Thoracic aorta (tissue), 2 donors: ENCODE measurements at places on chromosomes 12 and 14. TPM values are rescaled to one million over a fixed set of nuclear protein-coding genes. Genes with fewer than 3 reads are reported as not detected.

DNA sequence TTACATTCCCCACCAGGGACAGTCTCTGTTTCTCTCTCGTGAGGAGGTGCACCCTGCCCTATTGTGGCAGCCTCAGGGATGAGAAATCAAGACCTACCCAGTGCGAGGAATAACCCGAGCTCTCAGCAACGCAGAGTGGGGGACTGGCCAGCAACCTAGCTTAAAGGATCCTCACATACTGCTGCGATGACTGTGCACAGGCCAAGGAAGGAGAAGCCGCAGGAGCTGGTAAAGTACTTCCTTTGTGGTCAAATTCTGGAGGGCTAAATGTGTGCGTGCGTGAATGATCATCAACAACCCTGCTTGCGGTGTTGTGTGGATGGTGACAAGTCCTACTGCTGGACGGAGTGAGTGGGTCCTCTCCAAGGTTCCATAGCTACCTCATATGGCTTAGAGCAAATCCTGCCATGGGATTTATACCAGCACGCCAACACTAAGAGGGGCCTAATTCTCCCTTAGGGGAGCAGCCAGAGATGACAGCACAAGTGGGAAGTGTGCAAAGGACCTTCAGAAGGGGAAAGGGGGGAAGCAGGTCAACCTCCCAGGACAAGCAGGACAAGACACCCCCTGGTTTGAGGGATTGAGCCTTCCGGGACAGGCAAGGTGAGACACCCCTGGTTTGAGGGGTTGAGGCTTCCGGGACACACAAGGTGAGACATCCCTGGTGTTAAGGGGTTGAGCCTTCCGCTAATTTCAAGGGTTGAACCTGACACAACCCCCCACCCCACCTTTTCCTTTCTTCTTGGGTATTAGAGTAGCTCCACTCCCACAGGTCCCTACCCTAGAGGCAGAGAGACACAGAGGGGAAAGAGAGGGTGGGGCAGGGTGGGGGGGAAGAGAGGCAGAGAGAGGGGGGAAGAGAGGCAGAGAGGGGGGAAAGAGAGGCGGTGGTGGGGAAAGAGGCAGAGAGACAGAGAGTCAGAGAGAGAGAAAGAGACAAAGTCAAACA is 58.8 kb upstream of the AP4S1 start:
- no peak for DNase-seq

GRCh38 chr14:54177641-54178621 is 218.9 kb upstream of the CDKN3 start:
- DNase-seq = no peak

The TAS2R7 gene
- not detected for total RNA-seq

- no peak for DNase-seq
These were observed 755.4 kb downstream of the SLC6A15 start for GRCh38 chr12:84157170-84157569.

DNA sequence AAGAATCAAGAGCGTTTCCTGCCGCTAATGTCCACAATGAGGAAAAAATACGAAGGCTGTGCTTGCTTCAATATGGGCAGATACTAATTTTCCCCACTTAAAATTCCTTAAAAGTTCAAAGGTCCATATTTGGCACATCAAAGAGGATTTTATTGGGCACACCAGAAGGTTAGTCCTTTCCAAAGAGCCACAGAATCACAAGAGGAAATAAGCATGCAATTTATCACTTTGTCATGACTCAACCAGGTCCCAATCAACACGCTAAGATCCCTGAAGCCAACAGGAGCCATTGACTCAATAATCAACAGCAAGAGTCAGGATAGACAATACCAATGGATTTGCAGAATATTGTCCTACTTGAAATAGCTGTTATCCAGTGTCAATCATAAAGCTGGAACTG is 80.6 kb downstream of the MAP1LC3B2 start:
- no peak for DNase-seq

DNA sequence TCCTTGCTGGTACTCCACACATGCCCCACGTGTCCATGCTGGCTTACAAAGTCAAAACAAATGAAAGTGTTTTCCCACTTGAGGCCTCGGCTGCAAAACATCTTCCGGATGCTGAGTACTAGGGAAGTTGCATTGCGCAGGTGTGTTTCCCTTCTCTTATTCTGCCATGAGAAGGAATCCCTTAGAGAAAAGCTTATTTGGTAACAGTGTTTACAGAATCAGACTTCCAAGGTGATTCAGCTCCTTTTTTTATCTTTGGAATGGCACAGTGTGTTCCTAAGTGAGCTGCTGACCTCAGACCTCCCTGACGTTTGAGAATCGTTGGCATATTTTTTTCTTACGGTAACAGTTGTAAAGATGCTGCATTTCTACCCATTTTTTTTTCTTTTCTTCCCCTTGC is 211.3 kb downstream of the ESR2 start:
- DNase-seq = no peak

DNA sequence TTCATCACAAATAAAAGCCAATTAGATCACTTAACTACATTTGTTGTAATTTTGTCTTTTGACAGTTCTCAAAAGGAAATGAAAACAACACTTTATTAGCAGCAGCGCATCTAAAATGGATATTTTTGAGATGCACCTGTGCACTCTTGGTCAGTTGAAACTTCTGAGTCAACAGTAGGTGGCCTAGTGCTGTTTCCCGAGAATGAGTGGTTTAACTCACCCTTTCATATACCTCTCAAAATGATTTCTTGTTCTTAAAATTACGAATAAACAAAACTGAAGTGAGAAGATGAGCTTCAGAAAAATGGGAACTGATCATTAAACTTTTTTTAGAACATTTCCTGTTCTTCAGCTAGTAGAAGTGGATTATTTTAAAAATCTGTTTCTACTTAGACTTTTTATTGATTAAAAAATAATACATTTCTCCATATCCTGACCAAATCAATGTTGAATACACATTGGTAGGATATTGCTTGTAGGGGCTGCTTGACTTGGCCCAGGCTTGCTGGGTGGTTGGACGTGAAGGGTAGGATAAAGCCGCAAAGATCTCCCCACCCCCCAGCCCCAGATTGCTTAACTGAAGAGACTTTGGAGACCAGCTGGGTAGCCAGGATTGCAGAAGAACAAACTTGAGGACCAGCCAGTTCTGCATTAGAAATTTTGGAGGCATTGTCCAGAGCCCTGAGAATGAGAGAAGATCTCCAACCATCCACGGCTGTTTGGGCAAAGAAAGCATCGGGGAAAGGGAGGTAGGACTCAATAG is 22.3 kb upstream of the STK38L start:
- DNase-seq = no peak

The TIMELESS gene
- 3.0 TPM for total RNA-seq

DNA sequence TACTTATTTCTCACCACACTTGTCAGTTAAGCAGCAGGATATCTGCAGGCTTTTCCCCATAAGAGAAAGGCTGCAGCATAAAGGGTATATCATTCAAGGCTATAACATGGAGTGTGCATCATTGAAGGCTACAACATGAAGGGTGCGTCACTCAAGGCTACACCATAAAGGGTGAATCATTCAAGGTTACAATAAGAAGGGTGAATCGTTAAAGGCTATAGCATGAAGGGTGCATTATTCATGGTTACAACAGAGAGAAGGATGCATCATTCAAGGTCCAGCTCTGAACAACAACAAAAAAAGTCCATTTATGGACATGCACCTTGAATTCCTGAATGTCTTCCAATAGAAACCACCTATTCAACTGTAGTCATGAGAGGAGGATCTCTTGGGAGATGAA is 32.8 kb upstream of the LUM start:
- no peak for DNase-seq

The TUBA1C gene
- total RNA-seq = 239 TPM

The SARNP gene
- 39.1 TPM for total RNA-seq

The RPAP3 gene
- total RNA-seq = 8.1 TPM

The C12orf42 gene
- total RNA-seq = not detected

DNA sequence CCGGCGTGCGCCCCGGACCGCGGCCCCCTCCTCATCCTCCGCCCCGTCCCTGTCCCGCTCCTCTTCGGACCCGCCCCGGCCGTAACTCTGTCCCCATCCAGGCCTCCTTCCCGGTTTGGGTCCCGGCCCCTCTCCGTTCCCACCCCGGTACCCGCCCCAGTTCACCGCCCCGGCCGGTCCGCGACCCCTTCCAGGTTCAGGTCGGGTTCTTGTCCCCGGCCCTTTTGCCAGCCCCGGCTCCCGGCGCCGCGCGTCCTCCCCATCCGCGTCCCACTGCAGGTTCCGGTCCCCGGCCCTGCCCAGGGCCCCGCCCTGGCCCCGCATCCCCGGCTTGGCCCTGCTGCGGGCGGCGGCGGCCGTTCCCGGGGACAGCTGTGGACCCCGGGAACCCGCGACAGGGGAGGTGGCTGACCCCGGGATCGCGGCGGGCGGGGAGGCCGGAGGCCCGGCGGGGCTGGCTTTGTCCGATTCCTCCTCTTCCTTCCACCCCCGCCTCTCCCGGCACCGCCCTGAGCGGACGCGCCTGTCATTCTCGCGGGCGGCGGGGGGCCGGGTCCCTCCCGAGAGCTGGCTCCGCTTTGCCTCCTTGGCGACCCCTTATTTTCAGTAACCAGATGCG is 601 bp downstream of the KLC1 start:
- no peak for DNase-seq

- no peak for DNase-seq
These were observed 257.2 kb downstream of the NELL2 start for GRCh38 chr12:44618946-44619345.
